ENCODE measurements at places on chromosomes 1 and 21.
A peak's percentile ranks its signal among the peaks of the same experiment; 100 is the strongest.

DNA sequence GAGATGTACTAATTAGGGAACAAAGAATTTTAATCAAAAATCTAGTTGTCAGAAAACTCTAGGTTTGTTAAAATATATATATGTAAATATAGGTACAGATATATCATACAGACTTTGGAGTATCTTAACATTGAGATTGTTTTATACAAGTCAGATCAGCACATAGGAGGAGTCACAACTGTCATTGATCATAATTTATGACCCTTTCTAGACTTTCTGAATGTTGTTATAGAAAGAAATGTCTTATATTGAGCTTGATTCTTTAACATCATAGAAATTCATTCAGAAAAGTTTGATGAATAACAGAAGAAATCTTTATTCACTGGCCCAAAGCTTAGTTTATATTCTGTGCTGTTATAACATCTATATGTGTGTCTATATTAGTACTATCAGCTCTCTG lies 185.8 kb downstream of the SDCCAG8 start:
- DNase-seq = no peak

DNA sequence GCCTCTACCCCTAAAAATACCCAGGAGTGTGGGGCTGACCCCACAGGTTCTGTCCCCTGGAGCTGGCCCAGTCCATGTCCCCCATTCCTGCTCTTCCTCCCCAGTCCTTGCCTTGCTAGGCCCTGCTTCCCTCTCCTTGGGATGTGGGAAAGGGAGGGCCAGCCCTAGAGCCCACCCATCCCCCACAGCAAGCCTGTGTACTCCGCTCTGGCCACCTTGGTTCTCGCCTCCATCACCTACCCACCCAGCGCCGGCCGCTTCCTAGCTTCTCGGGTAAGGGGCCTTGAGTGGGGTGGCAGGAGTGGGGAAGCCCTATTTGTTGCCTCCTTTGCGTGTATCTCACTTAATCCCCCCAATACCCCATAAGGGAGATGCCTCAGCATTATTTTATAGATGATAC lies 6.7 kb downstream of the CLCNKB start:
- no peak for DNase-seq

- peak; percentile 30 for DNase-seq
Measured at GRCh38 chr1:41810446-41810845, 108.3 kb downstream of the HIVEP3 start.

DNA sequence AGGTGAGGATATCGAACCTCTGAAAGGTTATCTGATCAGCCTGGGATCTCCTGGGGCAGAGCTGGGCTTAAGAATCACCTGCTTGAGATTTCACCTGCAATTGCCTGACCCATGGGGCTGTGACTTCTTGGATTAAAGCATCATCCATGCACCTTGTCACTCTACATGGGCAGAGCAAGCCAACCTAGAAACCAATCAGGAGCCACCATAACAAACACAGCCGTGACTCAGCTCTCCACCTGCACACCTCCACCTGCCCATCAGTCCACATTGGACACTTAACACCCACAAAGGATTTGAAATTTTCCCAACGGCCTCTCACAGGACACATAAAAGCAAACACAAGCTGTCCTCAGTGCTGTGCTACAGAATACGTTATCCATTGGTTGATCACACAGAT lies 35.1 kb upstream of the ETS2 start:
- DNase-seq = no peak

DNA sequence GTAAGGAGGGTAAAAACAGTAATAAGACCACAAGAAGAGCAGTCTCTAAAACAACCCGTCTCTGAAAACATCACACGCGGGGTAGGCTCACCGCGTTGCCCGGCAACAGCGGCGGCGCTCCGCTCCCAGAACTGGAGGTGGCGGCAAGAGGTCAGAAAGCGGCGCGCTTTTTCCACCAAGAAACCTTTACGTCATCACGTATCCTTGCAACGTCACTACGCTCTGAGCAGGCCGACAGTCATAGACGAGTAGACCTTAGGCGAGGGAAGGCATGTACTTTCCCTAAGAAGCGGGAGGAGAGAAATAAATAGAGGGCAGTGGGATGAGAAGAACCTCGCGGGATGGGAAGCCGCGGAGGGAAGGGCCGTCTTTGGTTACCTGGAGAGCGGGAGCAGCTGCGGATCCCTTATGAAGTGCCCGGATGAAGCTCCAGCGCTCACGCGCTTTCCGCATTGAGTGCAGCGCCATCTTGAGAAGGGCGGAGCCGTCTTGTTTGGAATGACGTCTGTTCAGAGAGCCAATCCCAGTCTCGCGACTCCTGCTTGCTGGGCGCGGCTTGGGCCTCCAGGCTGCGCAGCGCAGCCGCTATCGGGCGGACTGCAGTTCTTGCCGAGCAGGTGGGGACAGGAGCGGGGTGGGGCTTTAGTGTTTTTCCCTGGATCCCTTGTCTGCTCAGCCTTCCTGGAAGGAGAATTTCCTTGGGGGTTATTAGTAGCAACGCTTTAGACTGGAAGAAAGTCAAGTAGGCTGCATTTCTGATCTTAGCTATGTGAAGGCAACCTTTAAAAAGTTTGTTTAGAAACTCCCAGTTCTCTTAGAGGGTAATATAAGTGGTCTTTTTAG lies at the start of gene WARS2:
Gene WARS2 (minus strand): TSS at position 477 of the 843 bp plus-strand sequence. CDS start 9 bp downstream, at position 468.
- peak; percentile 96 for DNase-seq

GRCh38 chr1:40769815-40770214 lies 13.8 kb upstream of the KCNQ4 start:
- no peak for DNase-seq

GRCh38 chr1:20448671-20449071 lies 37.3 kb downstream of the CAMK2N1 start:
- DNase-seq = no peak

DNA sequence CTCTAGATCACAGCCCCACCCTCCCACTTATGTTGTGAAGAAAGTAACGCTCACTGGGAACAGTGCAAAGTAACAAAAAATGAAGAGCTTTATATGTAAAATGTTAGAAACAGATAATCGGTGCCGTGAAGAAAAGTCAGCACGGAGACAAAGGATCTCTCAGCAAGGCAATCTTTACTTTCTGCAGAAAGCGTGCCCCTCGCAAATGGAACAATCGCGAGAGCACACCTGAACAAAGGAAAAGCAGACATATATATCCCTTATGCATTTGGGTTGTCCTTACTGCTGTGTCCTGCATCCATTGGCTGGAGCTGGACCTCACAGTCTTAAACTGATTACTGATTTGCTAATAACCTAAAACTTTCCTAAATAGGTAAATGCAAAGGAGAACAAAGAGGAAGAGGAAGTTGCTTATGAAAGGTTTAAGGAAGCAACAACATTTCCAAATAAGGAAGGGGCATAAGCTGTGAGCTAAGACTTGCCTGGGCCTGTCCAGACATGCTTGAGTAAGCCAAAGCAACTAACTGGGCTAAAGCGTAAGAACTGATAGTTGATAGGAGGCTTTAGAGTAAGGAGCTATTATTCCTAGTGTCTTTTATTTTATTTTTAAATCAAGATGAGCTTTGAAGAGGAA lies 89.7 kb downstream of the GTF2B start:
- DNase-seq = peak; percentile 28

- no peak for DNase-seq
Measured at GRCh38 chr1:86765073-86765472, 60.7 kb downstream of the SH3GLB1 start.

- DNase-seq = no peak
Measured at GRCh38 chr1:212078826-212079225, 43.3 kb downstream of the DTL start.

- no peak for DNase-seq
Measured at GRCh38 chr1:183161391-183161790, 24.7 kb upstream of the LAMC2 start.

DNA sequence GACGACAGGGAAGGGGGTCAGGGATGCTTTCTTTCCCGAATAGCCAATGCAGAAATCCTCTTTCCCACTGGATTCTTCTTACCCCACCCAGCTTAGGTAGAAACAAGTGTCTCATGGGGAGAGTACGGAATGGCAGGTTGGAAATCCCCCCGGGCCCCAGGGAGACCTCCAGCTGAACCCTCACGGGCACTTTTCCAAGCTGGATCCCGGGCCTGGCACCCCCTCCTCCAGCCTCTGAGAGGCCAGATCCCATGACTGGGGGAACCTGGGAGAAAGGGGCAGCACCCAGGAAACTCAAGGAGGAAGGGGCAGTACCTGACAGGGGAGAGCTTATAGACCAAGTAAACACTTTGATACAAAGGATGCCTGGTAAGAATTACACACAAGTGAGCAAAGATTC lies 1.3 kb downstream of the PKP1 start:
- no peak for DNase-seq

GRCh38 chr21:37294679-37295078 lies 27.5 kb upstream of the VPS26C start:
- DNase-seq = no peak

DNA sequence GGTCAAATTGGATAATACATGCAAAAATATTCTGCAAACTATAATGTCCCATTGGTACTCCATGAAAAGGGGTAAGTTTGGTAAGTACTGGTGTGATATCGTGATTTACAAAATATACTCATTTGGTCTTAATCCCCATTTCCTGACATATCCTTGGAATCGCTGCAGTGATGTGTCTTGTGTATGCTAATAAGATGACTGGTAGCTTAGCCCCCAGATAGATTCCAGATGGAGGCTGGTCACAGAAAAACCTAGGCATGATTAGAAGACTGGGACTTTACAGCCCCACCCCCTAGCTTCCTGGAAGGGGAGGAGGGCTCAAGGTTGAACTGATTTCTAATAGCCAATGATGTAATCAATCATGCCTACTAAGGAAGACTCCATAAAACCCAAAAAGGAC lies 3.0 kb downstream of the VAMP4 start:
- no peak for DNase-seq

- DNase-seq = no peak
Measured at GRCh38 chr1:89697383-89697782, 64.5 kb downstream of the LRRC8C start.

DNA sequence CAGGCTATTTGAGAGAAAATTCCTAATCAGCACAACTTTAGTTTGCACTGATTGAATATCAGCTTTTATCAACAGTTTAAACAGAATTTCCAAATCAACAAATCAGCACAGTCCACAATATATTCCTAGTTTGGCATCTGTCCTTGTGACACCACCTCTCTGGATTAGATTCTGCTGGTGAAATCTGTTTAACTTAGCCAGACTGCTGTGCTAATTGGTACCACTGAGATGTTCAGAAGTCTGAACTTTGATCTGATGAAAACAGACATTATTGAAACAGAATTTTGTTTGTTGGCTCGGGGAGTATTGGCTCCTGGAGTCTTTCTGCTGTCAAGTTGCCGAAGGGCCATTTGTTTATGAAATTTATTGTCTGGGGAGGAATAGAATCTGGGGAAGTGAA lies 17.0 kb upstream of the NGF start:
- no peak for DNase-seq

- DNase-seq = no peak
Measured at GRCh38 chr1:22210176-22210575, 67.3 kb upstream of the WNT4 start.

- DNase-seq = no peak
Measured at GRCh38 chr1:81437213-81437612, 363.5 kb upstream of the ADGRL2 start.

DNA sequence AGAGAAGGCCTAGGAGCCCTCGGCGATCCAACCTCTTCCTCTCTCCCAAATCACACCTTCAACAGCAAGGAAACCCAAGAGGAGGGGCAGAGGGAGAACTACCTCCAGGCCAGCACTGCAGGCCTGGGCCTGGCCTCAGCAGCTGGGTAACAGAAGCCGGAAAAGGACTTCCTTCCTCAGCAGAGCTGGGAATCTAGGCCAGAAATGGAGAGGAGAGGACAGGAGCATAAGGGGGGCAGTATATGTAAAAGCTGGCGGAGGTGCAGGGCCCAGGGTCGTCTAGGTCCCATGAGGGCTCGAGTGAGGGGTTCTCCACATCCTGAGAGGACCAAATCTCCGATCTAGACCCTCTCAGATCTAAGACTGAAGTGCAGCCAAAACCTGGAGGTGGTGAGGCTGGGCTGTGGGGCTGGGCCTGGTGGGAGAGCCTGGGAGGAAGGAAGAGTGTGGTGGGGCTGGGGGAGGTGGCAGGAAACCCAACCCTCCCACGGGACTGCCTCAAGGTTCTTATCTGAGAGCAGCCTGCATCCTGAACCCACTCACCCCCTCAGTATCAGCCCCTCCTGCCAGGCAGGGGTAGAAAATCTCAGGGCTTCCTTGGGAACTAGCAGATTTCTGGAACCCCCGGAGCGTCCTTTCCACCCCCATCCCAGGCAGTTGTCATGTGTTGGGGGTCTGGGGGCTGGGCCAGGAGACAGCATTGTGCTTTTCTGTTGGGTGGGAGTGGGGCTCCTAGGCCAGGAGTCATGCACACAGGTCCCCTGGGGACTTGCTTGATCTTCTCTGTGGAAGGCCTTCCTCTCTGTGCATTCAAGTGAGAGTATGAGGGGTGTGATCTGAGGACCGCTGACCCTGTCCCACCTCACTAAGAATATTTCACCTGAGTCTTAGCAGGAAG lies 33.0 kb downstream of the PIK3C2B start:
- no peak for DNase-seq
